ENCODE measurements at places on chromosomes 3 and 15.

DNA sequence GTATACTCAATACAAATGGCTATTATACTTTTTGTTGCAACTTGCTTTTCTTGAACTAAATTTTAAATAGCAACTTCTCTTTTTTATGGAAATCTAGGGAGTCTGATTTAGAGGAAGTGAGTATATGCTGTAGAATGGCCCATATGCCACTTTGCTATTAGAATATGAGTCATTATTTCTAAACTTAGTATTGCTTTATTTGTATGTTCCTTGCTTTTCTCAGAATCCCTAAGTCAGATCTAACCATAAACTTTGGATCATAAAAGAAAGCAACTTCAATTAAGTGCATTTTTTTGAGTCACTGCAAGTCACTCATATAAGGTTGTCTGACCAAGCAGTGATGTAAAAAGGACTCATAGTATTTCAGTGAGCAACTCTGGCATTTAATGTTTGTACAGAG is 17.5 kb upstream of the SPTSSB start:
- DNase-seq = no peak

GRCh38 chr15:58217460-58217859 is 79.3 kb downstream of the AQP9 start:
- no peak for DNase-seq

GRCh38 chr3:104245981-104246380 is 1120.7 kb upstream of the ALCAM start:
- no peak for DNase-seq

DNA sequence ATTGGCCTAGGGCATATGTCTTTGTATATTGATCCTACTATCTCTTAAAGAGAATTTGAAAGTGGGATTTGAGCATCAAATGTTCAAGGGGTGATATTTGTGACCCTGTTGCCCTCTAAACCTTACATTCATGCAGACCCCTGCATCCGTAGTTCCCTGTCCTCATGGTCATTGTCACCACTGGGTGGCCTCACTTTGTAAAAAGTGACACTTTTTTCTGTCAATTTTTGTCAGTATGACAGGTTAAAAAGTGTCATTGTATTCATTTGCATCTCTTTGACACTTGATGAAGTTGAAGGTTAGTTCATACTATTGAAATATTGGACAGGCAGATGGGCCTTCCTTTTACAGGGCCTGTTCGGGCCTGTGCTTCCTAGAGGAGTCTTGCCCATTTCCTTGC is 12.3 kb upstream of the KLF15 start:
- DNase-seq = no peak

- DNase-seq = no peak
These were observed 268.2 kb downstream of the LSAMP start for GRCh38 chr3:116176974-116177555.

- no peak for DNase-seq
These were observed 32.9 kb upstream of the CSPG5 start for GRCh38 chr3:47611576-47611975.

GRCh38 chr3:50472958-50473357 is 30.5 kb downstream of the CACNA2D2 start:
- DNase-seq = no peak

DNA sequence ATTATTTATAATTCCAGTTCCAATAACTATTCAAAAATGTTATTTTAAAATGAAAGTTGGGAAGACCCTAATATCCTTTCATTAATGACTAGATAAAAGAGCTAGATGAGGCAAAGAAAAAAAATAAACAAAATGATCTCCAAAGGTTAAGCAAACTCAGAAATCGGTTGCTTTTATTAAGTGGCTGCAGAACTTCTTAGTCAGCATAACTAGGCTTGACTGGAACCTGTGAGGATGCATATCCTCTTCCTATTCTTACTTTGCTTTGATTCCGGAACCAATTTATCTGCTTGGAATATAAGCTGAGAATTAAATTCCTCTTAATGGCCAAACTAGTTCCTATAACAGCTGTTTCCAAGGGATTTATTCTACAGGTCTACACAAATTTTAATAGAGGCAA is 10.7 kb downstream of the GAP43 start:
- DNase-seq = no peak

GRCh38 chr3:143720381-143720780 is 127.9 kb downstream of the SLC9A9 start:
- DNase-seq = no peak

DNA sequence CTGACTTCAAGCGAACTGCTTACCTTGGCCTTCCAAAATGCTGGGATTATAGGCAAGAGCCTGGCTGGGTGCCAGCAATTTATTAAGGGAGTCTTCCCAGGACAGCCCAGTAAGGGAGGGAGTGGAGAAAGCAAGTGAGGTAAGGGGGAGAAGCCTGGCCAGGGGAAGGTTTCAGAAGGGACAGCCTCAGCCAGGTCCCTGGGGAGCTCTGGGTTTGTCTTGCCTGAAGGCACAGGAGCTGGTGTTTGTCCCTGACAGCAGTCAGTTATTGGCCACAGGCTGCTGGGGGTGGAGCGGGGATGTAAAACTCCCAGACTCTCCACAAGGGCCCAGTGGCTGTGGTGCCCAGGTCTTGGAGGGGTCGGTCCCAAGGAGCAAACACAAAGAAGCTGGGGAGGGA is 33.0 kb upstream of the CDCP1 start:
- peak; percentile 47 for DNase-seq

- DNase-seq = no peak
These were observed 255.7 kb downstream of the CNTN6 start for GRCh38 chr3:1348547-1348946.

DNA sequence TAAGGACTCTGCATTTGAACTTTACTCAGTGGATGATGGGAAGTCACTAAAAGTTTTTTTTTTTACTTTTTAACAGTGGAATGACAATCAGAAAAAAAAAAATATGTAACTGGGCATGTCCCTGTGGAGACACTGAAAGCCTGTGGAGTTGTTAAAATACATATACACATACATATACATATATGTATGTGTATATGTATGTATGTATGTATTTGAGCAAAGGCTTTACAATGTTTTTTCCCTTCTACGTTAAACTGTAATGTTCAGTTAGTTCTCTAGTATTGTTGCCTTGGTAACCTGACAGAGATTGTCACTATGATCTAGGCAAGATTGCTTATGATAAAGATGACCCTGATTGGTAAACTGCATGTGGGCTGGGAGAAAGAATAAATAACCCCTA is 30.3 kb downstream of the NSUN3 start:
- no peak for DNase-seq

DNA sequence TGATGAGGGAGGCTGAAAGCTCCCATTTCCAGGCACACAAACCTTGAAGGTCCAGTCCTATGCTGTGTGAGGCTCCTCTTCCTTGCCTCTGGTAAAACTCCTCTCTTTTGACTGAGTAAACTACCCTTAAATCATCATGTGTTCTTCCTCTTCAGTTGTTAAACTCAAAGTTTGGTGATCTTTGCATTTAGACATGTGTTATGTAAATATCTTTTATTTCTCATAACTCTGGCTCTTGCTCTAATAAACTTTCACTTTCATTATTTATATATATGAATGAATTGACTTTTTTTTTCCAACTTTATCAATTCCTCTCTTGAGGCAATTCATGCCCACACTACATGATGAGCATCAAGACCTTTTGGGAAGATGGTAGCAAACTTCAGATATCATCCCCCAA is 26.6 kb downstream of the SUCNR1 start:
- DNase-seq = no peak

- DNase-seq = no peak
These were observed 85.6 kb upstream of the ALDH1A3 start for GRCh38 chr15:100794008-100794407.

GRCh38 chr3:124566701-124567100 is 163.6 kb upstream of the UMPS start:
- DNase-seq = no peak

DNA sequence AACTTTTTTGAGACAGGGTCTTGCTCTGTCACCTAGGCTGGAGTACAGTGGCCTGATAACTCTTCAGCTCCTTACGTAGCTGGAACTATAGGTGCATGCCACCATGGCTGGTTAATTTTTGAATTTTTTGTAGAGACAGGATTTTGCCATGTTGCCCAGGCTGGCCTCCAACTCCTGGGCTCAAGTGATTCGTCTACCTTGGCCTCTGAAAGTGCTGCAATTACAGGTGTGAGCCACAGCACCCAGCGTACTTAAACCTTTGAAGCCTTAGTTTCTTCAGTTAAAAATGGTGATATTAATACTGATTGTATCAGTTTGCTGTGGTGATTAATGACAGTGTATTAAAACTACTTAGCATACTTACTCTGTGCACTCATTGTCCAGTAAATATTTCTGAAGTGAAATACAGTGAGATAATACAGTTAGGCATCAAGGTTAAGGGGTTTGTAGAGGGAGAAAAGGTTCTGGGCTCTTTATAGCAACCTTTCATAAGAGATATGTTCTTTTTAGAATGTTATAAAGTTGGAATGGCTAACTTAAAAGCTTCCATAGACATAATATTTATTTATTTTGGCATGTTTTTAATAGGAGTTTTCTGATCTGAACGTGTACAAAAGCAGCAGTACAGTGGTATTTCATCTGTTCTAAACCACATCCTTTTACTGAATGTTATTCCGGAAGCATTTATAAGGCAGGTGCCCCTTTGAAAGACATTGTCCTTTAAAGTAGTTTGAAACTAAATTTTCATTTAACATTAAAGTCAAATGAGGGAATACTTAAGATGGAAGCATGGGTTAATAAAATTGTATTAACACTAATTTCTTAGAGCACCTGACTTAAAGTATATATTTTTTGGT is 23.6 kb downstream of the NCK1 start:
- DNase-seq = no peak

- DNase-seq = no peak
These were observed 28.6 kb upstream of the STXBP5L start for GRCh38 chr3:120879411-120879810.

- no peak for DNase-seq
These were observed 263.8 kb downstream of the TBC1D5 start for GRCh38 chr3:17478673-17479072.

- DNase-seq = no peak
These were observed 3.9 kb upstream of the HHLA2 start for GRCh38 chr3:108292450-108292849.

GRCh38 chr15:74233851-74234597 is 2.1 kb upstream of the CCDC33 start:
- no peak for DNase-seq

DNA sequence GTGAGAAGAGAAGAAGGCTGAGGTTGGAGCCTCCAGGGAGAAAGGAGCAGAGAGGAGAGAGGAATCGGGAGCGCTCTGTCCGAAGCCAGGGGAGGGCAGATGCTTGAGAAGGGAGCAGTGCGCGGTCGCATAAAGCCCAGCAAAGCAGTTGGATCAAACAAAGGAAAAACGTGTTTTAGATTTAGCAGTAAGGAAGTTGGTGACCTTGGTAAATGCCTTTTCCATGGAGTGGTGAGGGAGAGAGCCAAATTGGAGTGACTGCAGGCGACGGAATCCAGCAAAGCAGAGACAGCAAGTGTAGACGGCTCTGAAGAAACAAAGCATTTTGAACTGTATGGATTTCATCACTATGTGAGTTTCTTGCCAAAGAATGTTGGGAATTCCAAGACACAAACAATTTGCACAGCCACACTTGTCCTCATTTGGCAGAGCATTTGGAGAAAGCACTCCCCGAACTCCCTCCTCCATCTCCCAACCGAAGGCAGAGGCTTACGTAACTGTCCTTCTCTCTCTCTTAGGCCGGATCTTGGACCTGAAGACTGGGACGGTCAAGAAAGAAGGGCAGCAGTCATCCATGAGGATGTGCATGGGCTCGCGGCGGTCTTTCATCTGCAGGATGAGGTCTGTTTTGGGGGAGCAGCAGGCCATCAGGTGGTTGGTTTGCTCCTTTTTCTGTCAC is 103.6 kb downstream of the ARNT2 start:
- DNase-seq = no peak

DNA sequence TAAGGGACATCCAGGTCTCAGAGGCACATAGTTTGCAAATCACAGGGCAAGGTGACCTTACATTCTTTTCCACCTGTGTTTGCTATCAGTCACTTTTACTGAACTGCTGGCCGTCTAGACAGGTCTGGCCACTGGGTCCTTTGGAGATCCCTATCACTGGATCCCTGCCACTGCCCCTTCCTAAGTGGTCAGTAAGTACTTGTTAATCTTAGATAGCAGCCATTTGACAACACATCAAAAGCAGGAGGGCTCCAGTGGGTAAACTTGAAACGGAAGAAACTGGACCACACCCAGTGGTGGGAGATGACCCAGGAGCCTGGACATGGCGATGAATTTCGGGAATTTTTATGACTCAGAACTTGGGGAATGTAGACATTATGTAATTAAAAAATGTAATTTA is 28.9 kb upstream of the RASGRP1 start:
- no peak for DNase-seq

- DNase-seq = no peak
These were observed 90.8 kb downstream of the GABRG3 start for GRCh38 chr15:27061739-27062138.

- peak; percentile 15 for DNase-seq
These were observed 4.1 kb upstream of the GCSAM start for GRCh38 chr3:112136959-112137693.

DNA sequence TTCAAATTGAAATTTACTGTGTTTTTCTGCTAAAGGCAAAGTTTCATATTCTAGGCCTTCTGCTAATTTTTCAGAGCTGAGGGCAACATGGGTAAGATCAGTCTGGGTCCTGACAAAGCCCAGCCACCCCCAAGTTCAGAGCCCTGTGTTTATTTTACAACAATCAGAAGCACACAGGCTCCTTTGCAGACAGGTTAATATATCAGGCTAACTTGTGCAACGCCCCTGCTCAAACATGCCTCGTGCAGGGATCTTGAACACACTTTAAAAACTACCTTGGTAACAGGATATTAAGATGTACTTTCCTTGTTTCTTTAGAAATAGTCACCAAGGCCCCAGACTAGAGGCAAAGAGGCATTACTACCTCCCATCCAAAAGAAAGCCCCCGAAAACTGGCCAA is 64.0 kb downstream of the POLR2M start:
- no peak for DNase-seq

DNA sequence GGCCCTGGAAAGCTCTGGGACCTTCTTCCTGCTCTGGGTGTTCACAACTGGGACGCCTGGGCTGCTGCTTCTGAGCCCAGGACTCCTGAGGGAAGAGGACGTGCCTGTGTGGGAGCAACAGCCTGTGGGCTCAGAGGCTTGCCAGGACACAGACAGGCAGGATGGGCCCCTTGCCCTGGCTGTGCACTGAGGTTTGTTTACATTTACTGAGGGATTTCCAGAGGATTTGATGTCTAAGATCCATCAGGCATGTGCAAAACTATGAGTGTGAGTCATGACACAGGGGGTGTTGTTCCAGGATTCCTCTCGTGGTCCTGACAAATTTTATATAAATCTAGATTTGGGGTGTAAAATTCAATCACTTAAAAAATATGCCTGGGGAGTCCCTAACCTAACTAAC is 10.6 kb downstream of the CCR9 start:
- DNase-seq = no peak

DNA sequence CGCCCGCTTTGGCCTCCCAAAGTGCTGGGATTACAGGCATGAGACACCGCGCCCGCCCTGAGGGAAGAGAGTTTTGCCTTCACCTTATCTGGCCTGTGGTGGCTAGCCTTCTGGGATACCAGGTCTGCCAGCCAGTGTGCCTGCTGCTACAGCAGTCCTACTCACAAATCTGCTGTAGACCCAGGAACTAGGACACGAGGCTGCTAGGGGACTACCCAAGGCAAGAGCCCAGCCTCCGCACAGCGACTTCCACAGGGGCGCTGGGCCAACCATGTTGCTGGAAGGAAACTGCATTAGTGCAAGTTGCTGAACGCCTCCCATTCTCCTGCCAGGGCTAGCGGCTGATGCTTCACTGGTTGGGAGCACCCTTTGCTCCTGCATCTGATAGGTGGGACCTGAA is 53.7 kb downstream of the DHX30 start:
- DNase-seq = no peak
